ENCODE measurements at places on chromosomes 4 and X. TPM values are rescaled to one million over a fixed set of nuclear protein-coding genes. Genes with fewer than 3 reads are reported as not detected.
A peak's percentile ranks its signal among the peaks of the same experiment; 100 is the strongest.

GRCh38 chr4:179415037-179415846 is 1973.0 kb upstream of the AGA start:
- no peak for DNase-seq

DNA sequence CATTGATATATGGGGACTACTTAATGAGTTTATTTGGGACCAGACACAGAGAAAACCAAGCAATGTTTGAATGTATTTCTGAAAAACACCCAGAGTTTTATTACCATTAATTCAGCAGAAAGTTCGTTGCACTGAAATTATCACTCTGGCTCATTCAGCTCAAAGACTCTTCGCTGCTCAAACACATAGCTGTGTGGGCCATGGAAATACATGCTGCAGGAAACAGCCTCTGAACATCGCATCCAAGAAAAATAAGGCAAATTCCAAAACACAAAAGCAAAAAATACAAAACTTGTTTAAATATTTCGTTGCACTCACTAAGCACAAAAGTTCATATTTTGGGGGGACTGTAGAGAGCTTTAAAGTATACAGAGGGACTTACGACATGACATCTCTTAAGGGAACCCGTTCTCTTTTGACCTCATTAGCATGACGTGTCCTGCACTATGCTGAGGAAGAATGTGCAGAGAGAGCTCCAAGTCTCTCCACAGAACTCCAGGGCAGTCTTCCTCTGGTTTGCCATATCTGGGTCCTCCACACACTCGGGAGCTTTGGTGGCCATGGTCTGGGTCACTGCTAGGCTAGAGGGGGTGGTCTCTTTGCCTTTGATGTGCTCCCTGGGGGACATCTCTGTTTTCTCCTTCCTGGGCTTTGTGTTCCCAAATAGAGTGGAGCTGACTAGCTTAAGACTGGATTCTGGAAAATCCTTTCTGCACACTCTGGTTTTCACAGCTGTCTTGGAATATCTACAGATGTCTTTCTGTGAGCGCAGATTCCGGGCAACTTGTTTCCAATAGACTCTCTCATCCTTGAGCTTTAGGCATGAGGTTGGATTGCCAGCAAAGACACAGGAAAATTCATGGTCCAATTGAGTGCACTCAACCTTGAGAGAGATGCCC is 2.8 kb downstream of the FGFBP1 start:
- peak; percentile 73 for DNase-seq

- DNase-seq, result no peak
Observed at GRCh38 chr4:145153904-145154298, 26.5 kb downstream of the OTUD4 start.

GRCh38 chrX:20274121-20274520 is 7.4 kb upstream of the RPS6KA3 start:
- no peak for DNase-seq

- DNase-seq, result no peak
Observed at GRCh38 chr4:147674496-147674895, 9.5 kb downstream of the PRMT9 start.

DNA sequence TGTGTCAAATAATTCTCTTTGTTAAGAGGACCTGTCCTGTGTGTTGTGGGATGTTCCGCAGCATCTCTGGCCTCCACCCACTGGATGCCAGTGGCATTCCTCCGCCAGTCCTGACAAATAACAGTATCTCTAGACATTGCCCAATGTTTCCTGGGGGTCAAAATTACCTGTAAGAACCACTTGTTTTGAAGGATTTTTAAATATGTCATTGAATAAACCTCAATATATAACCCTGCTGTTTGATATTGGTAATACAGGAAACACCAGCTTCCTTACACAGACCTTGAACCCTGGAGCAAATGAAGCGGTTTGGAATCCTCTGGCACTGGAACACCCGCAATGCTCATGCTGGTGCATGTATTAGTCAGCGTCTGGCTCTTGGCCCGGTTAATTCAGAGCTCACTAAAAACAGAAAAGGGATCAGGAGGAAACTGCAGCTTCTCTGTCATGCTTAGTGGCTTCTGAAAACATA is 101.3 kb downstream of the TBL1X start:
- DNase-seq, result peak; percentile 54

GRCh38 chr4:59818656-59819055 is 1381.5 kb upstream of the ADGRL3 start:
- DNase-seq, result no peak

GRCh38 chr4:121736735-121737351 is 28.1 kb downstream of the SMIM43 start:
- DNase-seq, result peak; percentile 70

GRCh38 chrX:39840581-39841093 is 257.1 kb downstream of the BCOR start:
- DNase-seq, result peak; percentile 35

- no peak for DNase-seq
Observed at GRCh38 chr4:41095973-41096372, 118.4 kb downstream of the APBB2 start.

DNA sequence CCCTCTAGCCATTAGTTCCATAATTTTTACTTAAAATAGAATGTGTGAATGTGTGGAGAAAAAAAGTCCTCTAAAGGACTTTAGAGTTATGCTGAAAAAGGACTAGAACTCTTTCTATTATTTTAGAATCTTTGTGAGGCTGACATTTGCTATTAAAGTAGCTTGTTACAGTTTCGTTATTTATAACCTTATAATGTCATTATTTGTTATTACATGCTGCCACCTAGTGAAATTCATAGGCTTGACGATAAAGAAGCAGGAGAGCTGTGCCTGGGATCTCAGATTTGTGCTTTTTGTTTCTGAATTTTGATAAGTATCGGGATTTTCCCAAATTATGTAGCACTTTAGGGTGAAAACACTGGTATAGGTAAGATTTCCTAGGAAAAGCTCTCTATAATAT is 38.5 kb upstream of the TAPT1 start:
- DNase-seq, result peak; percentile 77

DNA sequence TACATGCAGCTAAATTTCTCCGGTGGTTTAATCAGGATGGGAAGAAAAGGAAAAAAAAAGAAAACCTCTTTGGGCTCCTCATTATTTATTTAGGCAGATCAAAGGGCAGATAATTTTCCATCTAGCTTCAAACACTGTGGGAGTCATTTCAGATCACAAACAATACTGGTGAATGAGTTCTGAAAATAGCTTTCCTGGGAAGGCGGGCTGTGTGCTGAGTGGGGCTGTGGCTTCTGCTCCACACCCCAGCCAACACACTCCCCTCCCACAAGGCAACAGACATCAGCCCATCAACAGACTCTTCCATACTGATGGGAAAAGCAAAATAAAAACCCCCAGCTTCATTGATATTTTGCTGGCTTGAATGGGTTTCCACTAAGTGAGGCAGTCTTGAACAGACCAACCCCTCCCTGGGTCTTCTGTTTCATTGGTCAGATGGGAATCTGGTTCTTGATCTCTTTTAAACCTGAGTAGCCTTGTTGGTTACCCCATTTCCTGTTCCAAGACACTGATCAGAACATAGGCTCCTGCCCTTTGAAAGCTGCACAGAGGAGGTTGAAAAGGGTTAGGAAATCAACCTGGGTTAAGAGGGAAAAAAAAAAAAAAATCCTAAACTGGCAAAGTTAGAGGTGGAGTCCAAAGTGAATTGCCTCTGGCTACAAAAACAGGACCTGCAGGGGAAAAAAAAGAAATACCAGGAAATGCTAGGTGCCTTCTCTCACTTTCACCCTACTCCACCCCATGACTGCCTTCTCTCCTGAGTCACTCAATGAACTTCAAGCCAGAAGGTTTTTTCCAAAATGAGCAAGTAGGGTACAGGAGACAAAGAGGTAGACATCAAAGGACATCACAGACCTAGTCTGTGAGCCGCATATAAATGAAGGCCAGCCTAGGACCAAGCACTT is 20.0 kb downstream of the AMOT start:
- DNase-seq, result no peak

- DNase-seq, result no peak
Observed at GRCh38 chr4:107027379-107027778, 8.7 kb downstream of the DKK2 start.

- DNase-seq, result no peak
Observed at GRCh38 chr4:40183615-40184411, 13.0 kb upstream of the RHOH start.

- DNase-seq, result peak; percentile 65
Observed at GRCh38 chrX:20265221-20265725, 1.4 kb downstream of the RPS6KA3 start.

GRCh38 chr4:67328393-67328792 is 216.9 kb downstream of the CENPC start:
- no peak for DNase-seq

DNA sequence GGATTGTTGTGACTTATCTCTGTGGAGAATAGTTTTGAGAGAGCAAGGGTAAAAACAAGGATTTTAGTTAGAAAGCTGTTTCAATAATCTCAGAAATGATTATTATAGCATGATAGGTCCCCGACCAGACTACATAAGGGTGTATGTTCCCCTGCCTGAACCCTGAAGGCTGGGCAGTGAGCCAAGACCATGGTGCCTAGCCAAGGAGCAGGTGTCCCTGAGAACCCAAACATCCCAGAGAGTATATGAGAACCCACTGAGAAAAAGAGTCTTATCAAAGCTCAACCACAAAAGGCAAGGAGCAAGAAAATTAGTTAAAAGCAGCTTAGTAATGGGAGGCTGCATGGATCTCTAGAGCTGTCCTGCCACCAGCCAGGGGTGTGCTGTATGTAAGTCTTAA is 94.9 kb upstream of the UNC5C start:
- peak; percentile 6 for DNase-seq

GRCh38 chr4:149465955-149466354 is 349.7 kb downstream of the IQCM start:
- no peak for DNase-seq

GRCh38 chr4:139735381-139736273 is 70.0 kb downstream of the MGST2 start:
- peak; percentile 69 for DNase-seq

DNA sequence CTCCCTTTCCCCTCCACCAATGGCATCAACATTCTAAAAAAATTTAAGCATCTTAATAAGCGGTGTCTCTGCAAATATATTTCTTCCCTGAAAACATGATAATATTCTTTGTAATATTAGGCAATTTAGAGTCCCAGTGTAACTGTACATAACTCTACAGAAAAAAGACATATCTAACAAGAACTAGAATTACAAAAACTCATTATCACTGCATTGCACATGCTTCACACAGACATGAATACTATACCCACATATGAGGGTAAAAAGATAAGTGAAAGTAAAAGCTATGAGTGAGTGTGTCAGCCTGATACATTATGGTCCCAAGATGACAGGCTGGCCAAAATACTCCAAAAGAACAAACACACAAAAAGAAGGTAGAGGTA is 2.4 kb upstream of the FGB start:
- DNase-seq, result no peak

DNA sequence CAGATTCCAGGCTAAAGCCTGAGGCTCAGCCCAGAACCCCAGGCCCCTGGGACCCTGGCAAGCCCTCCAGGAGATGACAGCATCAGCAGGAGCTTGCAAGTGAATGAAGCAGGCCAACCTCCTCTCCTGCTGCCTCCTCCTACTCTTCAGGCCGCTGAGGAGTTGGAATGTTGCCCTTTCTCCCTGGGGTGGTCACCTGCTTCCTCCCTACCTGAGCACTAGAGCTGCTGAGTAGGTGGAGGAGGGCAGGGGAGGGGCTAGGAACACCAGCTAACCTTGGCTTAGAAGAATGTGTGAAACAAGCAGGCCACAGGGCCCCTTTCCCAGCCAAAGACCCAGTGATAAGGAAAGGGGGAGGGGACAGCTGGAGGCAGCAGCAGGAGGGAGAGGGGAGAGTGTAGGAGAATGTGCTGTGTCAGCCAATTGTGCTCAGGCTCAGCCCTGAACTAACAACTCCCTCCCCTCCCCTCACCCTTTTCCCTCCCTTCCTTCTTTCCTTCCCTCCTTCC is 58.0 kb downstream of the PJA1 start:
- DNase-seq, result peak; percentile 57

DNA sequence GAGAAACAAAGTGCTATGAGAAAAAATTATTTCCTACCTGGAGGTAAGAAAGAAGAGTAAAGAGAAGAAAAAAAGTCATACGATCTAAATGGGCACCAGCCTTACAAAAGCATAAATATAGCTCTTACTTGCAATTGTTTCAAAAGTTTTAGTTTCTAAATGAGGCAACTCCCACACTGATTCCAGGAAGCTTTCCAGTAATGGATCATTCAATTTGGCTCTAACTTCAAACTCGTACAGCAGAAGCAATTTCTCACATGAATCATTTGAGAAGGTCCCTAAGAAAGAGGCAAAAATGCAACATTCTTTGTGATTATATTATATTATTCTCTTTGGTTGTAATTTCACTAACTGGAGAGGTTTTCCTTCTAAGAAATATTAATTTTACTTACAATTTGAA is 109.9 kb downstream of the DLG3 start:
- peak; percentile 12 for DNase-seq

DNA sequence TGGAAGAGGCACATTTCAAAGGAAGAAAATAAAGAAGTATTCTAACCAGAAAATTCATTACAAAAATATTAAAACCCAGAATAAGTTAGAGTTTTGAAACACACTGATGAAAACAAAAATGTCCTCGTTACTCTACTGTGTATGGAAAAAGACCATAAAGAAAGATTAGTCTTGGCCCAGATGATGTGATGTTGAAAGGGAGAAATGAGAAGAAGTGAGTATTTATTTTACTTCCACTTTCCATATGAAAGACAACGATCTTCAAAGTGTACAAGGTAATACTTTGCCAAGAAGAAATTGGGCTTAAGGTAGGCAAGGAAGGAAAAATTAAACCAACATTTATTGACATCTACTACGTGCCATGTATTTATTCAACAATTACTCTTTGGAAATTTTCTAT is 48.6 kb upstream of the EMCN start:
- no peak for DNase-seq

GRCh38 chr4:48103483-48104139 is 30.4 kb downstream of the TXK start:
- no peak for DNase-seq

- no peak for DNase-seq
Observed at GRCh38 chr4:20462426-20463175, 210.9 kb downstream of the SLIT2 start.

DNA sequence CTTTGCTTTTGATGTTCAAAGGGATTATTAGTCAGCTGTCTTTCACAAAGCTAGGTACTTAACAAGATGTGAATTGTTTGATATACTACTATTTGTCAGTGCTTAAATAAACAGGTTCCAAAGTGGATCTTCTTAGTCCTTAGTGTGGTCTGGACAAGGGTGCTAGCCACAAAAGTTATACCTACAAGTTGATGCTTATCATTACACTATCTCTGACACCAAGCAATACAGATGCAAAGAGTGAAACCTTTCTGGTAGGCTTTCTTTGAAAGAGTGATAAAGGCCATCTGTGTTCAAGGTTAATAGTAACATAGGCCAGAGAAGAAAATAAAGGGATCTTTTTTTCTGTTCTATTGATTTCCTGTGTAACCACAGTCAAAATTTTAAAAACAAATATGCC is 12.2 kb upstream of the RBPJ start:
- DNase-seq, result no peak

GRCh38 chr4:48172651-48173050 is 38.6 kb upstream of the TXK start:
- no peak for DNase-seq

The IGBP1 gene
- total RNA-seq, result 80.4 TPM

The F8A3 gene
- 1.9 TPM for total RNA-seq

The TMEM31 gene
- not detected for total RNA-seq

The RGN gene
- 5.8 TPM for total RNA-seq

The ZNF185 gene
- 22.6 TPM for total RNA-seq

The MTMR8 gene
- total RNA-seq, result 3.5 TPM

The ARHGEF38 gene
- 1.3 TPM for total RNA-seq

The TREX2 gene
- 2.2 TPM for total RNA-seq

The S100G gene
- not detected for total RNA-seq

The SATL1 gene
- 0.10 TPM for total RNA-seq

The CRMP1 gene
- total RNA-seq, result 7.3 TPM

The SOD3 gene
- total RNA-seq, result 46.3 TPM

The CT45A3 gene
- not detected for total RNA-seq

The NAP1L2 gene
- 1.8 TPM for total RNA-seq

The KLF8 gene
- total RNA-seq, result 9.8 TPM

The PAGE2B gene
- total RNA-seq, result not detected
